RPMI7951 (cell line): ENCODE measurements at places on chromosomes 6 and 20.

DNA sequence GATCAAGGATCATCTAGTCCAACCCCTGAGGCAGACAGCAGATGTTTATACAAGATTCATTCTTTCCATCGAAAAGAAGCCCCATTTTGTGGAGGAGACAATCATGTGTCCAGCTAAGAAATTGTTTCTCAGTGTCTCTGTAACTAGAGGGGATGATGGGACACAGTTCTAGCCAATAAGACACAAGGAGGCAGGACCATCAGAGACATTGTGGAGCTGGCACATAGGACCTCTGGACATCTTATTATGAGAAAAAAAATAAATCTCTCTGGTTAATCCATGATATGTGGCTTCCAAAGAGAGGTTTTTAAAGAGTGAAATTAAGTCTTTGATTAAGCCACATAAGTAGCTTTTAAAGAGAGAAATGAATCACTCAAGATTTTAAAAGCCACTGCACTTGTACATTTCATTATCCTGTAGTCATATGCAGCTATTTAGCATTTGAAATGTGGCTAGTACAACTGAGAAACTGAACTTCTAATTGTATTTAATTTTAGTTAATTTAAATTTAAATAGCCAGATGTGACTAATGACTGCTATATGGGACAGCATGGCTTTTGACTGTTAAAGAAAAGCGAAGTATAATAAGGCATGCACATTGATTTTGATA, 176.8 kb downstream of the TASP1 start:
- no peak for DNase-seq

GRCh38 chr20:33460711-33461110, 17.1 kb upstream of the SNTA1 start:
- DNase-seq = no peak

GRCh38 chr6:111210194-111210728, 123.0 kb downstream of the SLC16A10 start:
- DNase-seq = peak; percentile 55

- no peak for DNase-seq
Measured at GRCh38 chr6:12473494-12473893, 183.3 kb downstream of the EDN1 start.

DNA sequence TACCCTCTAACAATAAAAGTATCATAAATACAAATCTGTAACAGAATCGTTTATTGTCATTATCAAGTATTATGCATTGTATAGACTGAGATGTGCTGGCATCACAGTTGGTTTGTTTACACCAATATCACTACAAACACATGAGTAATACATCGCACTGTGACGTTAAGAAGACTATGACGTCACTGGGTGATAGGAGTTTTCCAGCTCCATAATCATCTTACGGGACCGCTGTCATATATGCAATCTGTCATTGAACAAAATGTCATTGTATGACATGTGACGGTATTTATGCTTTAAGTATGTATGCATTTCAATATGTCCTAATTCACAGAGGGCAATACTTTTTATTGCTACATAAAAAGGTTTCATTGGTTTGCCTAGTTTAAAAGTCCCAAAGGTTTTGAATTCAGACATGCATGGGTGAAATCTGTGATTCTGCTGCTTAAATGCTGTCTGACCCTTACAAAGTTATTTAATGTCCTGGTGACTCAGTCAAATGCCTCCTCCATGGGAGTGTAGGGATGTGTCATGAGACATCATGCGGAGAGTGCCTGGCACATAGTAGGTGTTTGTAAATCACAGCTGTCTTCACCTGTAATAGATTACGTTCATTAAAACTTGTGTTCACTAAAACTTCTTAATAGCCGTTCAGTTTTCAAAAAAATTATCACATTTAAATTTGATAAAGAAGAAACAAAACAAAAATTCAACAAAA, 160.7 kb upstream of the PDE10A start:
- no peak for DNase-seq

DNA sequence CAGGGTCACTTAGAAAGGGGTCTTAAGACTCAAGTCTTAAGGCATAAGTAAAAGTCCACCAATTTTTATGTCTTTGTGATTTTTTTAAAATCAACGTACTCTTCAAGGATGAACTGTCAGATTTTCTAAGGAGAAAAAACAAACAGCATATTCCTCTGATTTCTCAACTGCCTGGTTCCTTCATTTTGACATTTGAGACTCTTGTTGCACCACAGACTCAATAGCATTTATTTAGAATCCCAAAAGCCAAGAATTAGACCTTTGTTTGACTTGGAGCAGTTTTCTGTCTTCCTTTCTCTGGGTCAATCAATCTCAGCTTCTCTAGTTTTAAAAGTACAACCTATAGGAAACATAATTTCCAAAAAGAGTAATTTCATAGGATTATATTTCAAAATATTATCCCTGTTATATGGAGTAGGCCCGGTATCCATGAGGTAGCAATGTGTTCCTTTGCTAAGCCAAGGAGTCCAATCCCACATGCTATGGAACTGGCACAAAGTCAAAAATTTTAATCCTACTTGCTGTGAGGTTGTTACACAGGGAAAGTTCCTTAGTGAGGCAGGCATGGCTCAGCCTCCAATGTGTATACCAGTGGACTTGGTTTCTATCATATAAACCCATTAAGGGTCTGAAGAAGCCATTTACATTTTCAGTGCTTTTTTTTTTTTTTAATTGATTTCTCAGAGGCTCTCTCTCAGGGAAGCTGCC, 405.7 kb downstream of the KIF16B start:
- DNase-seq = no peak

GRCh38 chr6:104159045-104159618, 700.6 kb downstream of the HACE1 start:
- DNase-seq = no peak

- peak; percentile 82 for DNase-seq
Measured at GRCh38 chr6:33633462-33634158, 12.5 kb downstream of the ITPR3 start.

DNA sequence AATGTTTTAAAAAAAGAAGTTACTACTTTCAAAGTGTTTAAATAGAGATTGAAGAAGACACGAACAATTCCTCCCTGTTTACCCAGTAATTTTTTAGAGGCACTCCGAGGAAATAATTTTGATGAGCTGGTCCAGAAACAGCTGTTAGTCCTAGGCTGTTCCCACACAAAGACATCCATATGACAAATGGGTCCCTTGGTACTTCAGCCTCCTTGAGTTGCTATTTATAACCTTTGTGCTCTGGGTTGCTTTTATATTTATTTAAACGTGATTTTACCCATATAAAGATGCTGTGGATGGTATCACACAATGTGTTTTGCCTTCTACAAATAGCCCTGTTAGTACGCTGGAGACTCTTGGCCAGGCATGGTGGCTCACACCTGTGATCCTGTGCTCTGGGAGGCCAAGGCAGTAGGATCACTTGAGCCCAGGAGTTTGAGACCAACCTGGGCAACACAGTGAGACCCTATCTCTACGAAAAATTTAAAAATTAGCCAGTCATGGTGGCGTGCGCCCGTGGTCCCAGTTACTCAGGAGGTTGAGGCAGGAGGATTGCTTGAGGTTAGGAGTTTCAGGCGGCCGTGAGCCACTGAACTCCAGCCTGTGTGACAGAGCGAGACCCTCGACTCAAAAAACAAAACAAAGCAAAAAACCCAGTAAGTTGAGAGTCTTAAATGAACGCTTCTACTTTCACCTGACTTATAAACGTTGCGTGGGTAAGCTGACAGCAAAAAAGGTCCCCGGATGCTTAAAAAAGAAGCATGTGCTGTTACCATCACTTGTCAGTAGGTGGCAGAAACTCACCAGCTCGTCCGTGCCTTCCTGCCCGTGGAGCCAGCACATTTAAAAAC, 56.9 kb upstream of the ARMH2 start:
- DNase-seq = peak; percentile 65

DNA sequence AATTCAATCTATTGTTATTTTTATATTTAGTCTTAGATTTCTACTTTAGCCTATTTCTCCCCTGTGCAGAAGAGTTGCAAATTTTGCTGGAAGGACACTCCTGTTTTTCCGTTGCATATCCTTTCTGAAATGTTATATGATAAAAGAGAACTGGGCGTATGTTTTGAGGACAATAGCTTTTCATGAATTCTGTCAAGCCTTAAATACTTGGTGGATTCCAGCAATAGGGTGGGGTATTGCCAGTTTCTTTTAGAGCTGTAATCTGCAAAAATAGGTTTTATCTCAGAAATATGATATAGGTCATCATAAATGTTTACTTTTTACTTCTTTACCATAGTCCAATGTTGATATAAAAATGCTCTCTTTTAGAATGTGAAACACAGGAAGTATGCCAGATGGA, 42.0 kb downstream of the VTA1 start:
- no peak for DNase-seq

GRCh38 chr6:163260111-163260895, 154.2 kb upstream of the QKI start:
- DNase-seq = no peak

- DNase-seq = peak; percentile 84
Measured at GRCh38 chr20:53642196-53643030, 48.8 kb upstream of the ZNF217 start.

- DNase-seq = no peak
Measured at GRCh38 chr20:51747182-51747911, 20.8 kb downstream of the ATP9A start.

- DNase-seq = peak; percentile 30
Measured at GRCh38 chr6:122730775-122731386, 48.6 kb upstream of the FABP7 start.

GRCh38 chr20:35447082-35447789, 8.2 kb upstream of the CEP250 start:
- peak; percentile 86 for DNase-seq

- peak; percentile 76 for DNase-seq
Measured at GRCh38 chr20:22723659-22724058, 139.3 kb upstream of the FOXA2 start.

GRCh38 chr20:48652961-48653705, 174.7 kb downstream of the PREX1 start:
- DNase-seq = no peak

- peak; percentile 54 for DNase-seq
Measured at GRCh38 chr6:116287689-116288282, 8.1 kb upstream of the TSPYL1 start.

DNA sequence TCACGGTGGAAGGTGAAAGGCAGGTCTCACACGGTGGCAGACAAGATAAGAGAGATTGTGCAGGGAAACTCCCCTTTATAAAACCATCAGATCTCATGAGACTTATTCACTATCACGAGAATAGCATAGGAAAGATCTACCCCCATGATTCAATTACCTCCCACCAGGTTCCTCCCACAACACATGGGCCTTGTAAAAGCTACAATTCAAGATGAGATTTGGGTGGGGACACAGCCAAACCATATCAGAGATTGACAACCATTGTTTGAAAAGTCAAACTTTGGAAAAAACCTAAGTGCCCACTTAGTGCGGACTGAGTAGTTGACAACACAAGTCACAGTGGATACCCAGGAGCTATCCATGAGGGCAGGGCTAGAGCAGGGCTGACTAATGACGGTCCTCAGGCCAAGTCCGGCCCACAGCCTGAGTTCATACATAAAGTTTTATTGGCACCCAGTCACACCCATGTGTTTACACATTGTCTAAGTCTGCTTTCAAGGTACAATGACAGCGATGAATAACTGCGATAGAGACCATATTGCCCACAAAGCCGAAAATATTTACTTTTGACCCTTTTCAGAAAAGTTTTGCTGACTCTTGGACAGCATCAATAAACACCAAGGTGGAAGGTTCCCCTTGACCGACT, 33.8 kb upstream of the PMEPA1 start:
- DNase-seq = no peak

GRCh38 chr6:4533576-4533975, 242.6 kb upstream of the CDYL start:
- DNase-seq = no peak

GRCh38 chr6:139017227-139017626, 11.3 kb upstream of the ABRACL start:
- no peak for DNase-seq

DNA sequence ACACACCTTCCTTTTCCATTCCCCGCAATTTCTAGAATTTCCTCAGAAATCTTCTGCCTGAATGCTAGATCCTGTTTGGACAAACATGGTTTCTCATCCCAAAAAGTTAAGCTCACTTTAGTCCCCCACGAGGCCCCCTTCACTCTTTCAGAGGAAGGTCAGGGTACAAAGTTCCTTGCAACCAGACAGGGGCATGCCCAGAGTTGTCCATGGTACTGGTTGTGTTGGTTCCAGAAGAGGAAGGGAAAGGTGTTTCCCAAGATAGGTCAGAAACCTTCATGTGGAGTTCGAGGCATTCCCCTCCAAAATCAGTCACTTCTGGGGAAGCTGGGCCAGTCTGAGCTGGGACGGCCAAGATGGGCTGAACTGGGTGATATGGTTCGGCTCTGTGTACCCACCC, 167.6 kb upstream of the MAFB start:
- DNase-seq = no peak

- no peak for DNase-seq
Measured at GRCh38 chr6:12293931-12294807, 4.0 kb downstream of the EDN1 start.

DNA sequence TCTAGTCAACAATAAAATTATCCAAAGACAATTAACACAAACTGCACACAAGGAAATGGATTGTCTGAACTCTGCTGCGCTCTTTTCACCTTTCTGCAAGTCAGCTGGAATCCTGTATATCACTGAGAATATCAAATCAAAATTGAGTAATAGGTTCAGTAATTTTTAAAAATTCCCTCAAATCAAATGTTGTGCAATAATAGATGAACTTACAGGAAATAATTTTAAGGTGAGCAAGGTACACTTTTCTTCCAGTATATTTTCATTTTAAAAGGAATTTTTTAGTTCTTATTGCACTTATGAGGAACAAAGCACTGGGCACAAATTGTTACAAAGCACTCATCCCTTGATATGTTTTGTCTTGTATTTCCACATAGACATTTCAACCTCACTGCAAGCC, 1.2 kb downstream of the SAYSD1 start:
- DNase-seq = no peak

DNA sequence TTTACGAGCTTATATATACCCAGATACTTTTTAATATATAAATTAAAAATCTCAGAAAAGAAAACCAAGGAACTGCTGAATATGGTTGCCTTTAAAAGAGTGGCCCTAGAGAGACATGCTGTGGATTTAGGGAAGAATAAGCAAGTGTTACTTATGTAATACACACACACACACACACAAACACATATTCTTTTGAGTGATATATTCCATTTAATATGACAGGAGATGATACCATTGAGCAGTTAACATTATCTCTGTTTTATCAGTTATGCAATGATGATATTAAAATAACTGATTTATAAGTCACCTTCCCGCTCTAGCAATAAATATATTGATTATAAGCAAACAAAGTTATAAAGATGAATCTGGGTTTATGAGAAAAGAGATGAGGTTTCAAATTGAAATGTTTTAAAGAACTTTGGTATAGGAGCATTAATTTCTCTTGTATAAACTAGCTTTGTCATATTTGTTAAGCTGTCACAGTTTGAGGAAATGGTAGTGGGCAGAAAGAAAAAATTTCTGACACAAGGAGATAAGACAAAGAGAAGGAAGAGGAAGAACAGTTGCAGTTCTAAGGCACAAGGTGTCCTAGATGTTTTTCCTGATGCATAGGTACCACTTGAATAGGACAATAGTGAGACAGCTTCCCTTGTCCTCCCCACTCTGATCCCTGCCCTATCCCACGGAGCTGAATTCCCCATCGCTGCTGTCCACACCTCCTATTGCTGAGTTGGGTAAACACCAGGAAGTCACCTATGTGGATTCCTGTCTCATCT, 26.4 kb downstream of the GPX5 start:
- no peak for DNase-seq
